ENCODE measurements at places on chromosomes 3 and 15.

- no peak for DNase-seq
Measured at GRCh38 chr15:40238532-40239403, at the start of gene PAK6. PAK6 (plus strand) TSS chr15:40239063; CDS start chr15:40264786, 25,723 bp downstream.

GRCh38 chr15:67180514-67181191 lies 73.8 kb downstream of the AAGAB start:
- no peak for DNase-seq

DNA sequence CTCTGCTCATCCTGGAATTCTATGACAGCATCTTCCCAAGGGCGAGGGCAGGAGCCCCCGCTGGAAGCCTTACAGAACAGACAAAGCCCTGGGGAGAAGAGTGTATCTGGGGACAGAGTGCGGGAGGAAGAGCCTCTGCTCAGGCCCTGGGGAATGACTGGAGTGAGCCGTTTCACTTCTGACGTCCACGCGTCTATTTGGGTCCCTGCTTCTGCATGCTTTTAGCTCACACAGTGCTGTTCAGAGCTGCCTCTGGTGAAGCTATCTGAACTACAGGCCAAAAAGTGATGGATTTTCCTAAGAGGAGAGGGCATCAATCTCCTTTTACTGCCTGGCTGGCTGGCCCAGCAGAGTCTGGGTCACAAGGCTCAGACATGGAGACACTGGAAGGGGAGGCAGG lies 311.8 kb downstream of the NTRK3 start:
- DNase-seq, result no peak

- no peak for DNase-seq
Measured at GRCh38 chr3:15955968-15956367, 158.2 kb upstream of the ANKRD28 start.

GRCh38 chr15:74889883-74890664 lies at the start of gene MPI:
MPI (plus strand) TSS chr15:74890042; CDS start chr15:74890074, 32 bp downstream.
- peak; percentile 68 for DNase-seq

DNA sequence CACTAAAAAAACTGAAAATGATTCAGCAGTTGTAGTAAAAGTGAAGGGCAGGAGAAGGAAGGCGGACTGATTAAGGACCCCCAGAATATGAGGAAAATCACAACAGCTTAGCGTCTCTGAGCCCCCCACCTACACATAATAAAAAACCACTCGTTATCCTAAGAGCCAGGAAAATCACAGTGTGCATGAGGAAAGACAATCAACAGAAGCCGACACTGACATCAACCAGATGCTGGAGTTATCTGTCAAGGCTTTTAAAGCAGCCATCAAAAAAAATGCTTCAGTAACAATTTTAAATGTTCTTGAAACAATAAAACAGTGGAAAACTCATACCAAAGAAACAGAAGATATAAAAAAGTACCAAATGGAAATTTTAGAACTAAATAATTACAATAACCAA lies 9.7 kb upstream of the CXCR6 start:
- no peak for DNase-seq

- no peak for DNase-seq
Measured at GRCh38 chr3:10722911-10723310, 93.1 kb upstream of the SLC6A11 start.

DNA sequence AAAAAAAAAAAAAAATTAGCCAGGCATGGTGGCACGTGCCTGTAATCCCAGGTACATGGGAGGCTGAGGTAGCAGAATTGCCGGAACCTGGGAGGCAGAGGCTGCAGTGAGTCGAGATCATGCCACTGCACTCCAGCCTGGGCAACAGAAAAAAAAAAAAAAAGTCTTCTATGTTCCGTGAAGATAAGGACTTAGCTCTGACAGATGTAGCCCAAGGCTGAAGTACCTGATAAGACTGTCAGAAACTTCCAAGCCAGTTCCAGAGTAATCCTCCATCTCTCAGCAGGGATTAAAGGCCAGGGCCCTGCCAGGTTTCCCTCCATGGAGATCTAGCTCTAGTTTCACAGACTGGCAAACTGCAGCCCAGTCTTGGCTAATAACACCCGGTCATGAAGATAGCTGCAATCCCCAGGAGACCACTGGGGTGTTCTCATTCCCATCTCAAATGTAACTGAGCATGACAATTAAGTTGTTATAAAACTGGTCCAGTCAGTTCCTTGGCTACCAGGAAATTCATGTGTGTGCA lies 8.5 kb downstream of the CDCP1 start:
- DNase-seq, result no peak

DNA sequence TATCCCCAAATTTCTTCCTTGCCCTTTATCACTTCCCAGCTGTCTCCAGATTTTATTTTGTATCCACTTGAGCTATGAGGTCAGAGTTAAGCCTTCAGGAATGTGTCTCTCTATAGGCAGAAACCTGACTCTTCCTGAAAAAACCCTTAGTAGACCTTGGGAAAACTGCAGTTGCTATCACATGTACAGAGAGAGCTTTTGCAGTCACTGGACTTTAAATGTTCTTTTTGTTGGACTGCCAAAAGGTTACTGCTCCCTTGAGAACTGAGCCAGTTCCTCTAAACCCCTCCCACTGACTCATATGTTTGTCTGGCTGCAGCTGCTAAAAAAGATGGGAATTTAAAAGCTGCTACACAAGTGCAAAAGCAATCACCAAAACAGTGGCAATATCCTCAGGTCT lies 169.1 kb upstream of the CCDC54 start:
- peak; percentile 80 for DNase-seq

DNA sequence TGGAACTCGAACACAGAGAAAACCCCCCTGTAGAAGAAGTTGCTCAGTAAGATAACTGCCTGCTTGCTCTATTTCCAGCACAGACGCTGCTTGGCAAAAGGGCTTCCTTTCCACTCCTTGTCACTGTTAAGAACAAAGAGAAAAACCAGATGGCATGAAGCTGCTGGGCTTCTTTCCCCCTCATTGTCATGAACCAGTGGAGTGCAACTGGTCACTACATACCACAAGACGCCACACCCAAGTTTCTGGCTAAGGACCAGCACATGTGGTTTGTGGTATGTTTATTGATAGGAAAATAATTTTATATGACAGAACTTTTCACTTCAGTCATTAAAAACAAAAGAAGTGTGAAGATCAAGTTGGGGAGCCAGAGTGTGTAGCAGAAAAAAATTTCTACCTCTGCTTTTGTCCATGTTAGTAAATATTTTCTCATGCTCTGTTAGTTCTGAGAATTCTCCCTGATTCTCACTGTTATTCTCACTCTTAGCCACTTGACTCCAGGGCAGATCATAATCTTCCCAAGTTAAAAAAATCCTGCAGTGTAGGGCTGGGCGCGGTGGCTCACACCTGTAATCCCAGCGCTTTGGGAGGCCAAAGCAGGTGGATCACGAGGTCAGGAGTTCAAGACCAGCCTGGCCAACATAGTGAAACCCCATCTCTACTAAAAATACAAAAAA lies 37.9 kb downstream of the CLK3 start:
- DNase-seq, result no peak

DNA sequence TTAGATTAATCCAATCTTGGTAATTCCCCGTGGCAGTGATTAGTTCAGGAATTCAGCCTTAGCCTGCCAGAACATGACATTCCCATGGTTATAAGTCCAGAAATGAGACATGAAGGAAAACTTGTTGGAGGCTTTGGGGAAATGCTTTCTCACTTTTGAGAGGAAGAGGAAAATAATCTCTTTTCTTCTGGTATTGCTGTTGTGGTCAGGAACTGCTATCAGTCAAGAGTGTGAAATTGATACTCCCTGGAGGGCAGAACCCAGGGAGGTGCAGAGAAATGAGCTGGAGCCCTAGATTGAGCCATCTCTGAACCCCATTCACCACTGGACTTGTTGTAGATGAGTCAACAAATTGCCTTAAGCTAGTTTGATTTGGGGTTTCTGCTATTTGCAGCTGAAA lies 38.6 kb upstream of the APH1B start:
- DNase-seq, result no peak

DNA sequence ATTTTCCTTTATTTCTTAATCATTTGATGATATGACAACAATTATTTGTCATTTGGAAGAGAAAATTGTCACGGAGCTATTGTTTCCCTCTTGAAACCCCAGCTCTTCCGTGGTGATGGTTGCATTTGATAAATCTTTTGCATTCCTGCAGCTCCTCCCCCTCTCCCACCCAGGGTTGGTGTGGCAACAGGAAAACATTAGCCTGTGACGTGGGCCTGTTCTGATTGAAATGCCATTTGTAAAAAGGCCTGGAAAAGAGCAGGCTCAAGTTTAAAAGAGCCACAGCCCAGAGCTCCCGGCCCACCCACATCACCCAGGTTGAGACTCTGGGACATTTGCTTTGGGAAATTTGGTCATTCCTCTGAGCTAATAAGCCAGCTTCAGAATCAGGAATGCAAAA lies 282.5 kb downstream of the RPLP1 start:
- peak; percentile 51 for DNase-seq

Measured in urinary bladder (tissue), 4 donors.